ENCODE measurements at places on chromosomes 3 and 15. TPM values are rescaled to one million over a fixed set of nuclear protein-coding genes. Genes with fewer than 3 reads are reported as not detected.

Gene ISLR2
- 0.31 TPM for polyA plus RNA-seq

Gene ERC2
- 0.20 TPM for polyA plus RNA-seq

Gene POTEB
- not detected for polyA plus RNA-seq

Gene TMCO5A
- polyA plus RNA-seq = 0.07 TPM

Gene KBTBD12
- 0.37 TPM for polyA plus RNA-seq

Gene GOLGA8H
- polyA plus RNA-seq = 0.96 TPM

Gene TRANK1
- polyA plus RNA-seq = 4.3 TPM

Gene ARHGAP31
- polyA plus RNA-seq = 17.5 TPM

Gene TAGLN3
- polyA plus RNA-seq = 2.3 TPM

Gene TRIM69
- 11.2 TPM for polyA plus RNA-seq

Gene NR2F2
- polyA plus RNA-seq = 15.0 TPM

Gene CEP152
- 1.4 TPM for polyA plus RNA-seq

Gene SEMA6D
- polyA plus RNA-seq = 2.1 TPM

Gene CLK3
- polyA plus RNA-seq = 56.1 TPM

Gene RHOV
- polyA plus RNA-seq = 5.3 TPM

Gene SLC38A3
- 0.08 TPM for polyA plus RNA-seq

Gene SMCO1
- not detected for polyA plus RNA-seq

- DNase-seq = no peak
Measured at GRCh38 chr15:91887321-91887720, 33.8 kb downstream of the SLCO3A1 start.

- peak; percentile 86 for DNase-seq
Measured at GRCh38 chr3:177150970-177151627, 46.2 kb downstream of the TBL1XR1 start.

GRCh38 chr3:12138044-12138443 lies 20.7 kb downstream of the TIMP4 start:
- no peak for DNase-seq

DNA sequence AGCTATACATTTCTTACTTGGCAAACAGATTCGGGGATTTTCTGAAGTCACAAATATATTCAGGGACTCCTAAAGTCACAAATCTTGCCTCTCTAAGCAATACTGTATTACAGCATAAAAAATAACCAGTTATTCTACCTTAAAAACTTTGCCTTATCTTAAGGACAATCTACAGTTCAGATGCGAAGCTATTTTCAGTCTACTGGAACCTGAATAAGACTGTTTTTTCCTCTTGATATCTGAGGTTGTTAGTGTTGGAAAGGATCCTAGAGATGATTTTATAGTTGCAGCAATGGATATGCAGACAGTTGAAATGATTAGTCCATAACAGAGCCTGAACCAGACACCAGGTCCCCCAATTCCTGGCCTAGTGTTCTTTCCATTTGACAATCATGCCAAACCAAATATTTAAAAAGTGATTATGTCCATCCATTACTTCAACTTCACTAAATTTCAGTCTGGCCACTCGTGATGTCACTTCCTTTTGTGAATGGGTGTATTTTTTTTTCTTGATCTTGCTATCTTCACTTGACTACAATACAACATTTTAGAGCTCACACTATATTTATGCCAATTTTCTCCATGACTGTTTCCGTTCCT lies 1.8 kb downstream of the HDGFL3 start:
- peak; percentile 68 for DNase-seq

- DNase-seq = no peak
Measured at GRCh38 chr3:57706462-57706861, 13.6 kb upstream of the DENND6A start.

DNA sequence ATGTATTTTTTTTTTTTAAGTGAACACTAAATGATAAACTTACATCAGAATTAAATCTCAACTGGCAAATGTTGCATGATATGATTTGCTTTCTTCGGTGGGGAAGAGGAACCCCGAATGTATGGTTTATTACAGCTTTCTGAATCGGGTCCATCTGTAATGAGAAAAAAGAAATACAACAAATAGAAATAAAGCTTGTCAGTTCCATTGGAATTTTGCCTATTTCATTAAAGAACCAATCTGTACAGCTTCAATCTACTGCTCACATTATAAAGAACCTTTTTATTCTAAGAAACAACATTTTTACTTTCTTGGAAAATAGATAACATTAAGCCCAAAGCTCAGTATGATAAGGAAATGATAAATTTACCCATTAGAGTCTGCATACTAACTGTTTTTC lies 186.5 kb downstream of the ZNF385D start:
- no peak for DNase-seq

- DNase-seq = peak; percentile 38
Measured at GRCh38 chr15:60324706-60325438, 72.9 kb downstream of the ANXA2 start.

- no peak for DNase-seq
Measured at GRCh38 chr15:52397118-52397517, 101.5 kb upstream of the MYO5C start.

- no peak for DNase-seq
Measured at GRCh38 chr3:30355622-30356021, 250.8 kb upstream of the TGFBR2 start.

GRCh38 chr3:64023861-64024223 lies 548 bp upstream of the PSMD6 start:
- DNase-seq = no peak

DNA sequence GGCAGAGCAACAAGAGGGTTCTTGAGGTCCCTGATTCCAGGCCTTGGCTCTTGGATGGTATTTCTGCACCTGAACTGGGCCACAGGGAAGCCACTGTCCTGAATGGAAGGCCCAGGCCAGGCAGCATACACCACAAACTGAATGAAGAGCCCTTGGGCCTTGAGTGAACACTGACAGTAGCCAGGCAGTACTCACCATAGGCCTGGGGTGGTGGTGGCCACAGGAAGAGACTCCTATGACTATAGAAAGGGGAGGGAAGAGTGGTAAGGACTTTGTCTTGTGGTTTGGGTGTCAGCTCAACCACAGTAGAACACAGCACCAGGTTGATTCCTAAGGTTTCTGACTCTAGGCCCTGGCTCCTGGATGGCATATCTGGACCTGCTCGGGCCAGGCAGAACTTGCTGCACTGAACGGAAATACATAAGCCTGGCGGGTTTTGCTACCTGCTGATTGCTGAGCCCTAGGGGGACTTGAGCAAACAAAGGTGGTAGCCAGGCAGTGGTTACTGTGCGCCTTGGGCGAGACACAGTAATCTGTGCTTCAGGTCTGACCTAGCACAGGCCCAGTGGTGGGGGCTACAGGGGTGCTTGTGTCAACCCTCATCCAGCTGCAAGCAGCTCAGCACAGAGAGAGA lies 241.4 kb downstream of the ISL2 start:
- DNase-seq = no peak

DNA sequence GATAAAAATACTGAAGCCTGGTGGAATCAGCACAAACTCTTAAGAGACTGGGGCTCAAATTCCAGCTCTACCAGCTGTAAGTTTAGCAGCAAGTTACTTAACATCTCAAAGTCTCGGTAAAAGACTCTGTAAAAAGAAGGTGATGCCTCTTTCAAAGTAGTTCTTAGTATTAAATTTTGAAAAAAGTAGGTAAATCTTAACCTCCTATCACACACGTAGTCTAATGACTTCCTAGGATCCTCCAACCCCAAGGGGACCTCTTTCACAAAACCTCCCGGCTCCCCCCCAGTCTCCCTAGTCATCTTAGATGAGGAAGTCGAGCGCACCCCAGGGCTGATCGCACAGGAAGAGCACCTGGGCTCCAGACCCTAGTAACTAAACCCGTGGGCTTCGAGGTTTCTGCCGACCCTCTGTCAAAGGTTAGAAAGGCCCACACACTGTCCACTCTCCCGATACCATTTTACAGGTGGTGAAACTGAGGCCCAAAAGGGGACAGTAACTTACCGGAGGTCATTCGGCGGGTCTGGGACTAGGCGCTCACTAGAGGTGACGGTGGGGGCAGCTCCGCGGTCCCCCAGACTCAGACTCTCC lies 427 bp downstream of the MBD4 start:
- DNase-seq = no peak

DNA sequence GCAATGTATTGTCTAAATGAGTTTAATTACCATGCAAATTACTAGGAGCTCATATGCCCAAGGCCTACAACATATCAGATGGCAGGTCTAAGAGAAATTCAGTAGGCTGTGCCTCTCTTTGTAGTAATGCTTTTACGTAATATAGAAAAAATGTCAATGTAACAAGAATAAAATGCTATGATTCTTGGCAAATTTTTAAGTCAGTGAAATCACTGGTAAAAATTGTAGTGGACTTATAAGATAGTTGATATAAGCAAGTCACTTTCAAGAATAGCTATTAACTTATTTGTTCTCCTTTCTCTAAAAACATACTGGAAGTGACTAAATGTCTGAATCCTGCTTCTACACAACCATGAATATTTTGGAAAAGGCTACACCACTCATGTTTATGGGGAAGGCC lies 707.8 kb downstream of the TUSC7 start:
- DNase-seq = no peak

- no peak for DNase-seq
Measured at GRCh38 chr15:26691249-26691648, 81.6 kb downstream of the GABRB3 start.

GRCh38 chr3:142211034-142211433 lies 14.4 kb downstream of the GK5 start:
- DNase-seq = no peak

GRCh38 chr3:99817047-99817436 lies 620 bp upstream of the CMSS1 start:
- DNase-seq = peak; percentile 47

DNA sequence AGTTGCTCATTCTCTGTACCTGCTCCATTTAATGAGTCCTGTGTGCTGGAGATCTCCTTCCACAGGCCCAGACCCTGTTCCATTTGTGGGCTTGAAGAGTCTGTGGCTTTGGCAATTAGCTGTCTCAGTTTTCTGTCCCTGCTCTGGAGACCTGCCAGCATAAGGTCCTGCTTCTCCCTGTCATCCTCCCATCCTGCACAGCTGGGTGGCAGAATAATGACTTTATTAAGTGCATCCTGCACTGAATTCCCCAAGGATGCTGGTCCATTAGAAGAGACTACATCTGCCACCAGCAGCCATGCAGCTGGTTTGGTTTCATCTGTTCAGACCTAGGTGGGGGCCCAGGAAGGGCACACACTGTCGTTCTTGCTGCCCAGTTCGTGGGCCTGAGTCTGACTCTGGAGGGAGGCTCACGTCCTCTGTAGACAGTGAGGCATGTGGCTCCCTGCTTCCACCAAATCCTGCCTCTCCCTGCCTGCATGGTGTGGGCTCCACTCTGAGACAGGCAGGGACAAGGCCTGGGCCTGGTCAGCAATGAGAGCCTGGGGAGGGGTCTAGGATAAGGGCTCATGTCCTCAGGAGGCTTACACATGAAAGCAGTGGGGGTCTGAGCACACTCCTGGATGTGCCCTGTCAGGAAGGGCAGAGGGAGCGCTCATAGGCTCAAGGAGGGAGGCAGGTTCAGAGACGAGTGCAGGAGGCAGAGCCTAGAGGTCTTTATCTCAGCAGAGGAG lies 78.4 kb upstream of the PRR23E start:
- no peak for DNase-seq

- DNase-seq = no peak
Measured at GRCh38 chr3:200758-201325, 4.3 kb downstream of the CHL1 start.

DNA sequence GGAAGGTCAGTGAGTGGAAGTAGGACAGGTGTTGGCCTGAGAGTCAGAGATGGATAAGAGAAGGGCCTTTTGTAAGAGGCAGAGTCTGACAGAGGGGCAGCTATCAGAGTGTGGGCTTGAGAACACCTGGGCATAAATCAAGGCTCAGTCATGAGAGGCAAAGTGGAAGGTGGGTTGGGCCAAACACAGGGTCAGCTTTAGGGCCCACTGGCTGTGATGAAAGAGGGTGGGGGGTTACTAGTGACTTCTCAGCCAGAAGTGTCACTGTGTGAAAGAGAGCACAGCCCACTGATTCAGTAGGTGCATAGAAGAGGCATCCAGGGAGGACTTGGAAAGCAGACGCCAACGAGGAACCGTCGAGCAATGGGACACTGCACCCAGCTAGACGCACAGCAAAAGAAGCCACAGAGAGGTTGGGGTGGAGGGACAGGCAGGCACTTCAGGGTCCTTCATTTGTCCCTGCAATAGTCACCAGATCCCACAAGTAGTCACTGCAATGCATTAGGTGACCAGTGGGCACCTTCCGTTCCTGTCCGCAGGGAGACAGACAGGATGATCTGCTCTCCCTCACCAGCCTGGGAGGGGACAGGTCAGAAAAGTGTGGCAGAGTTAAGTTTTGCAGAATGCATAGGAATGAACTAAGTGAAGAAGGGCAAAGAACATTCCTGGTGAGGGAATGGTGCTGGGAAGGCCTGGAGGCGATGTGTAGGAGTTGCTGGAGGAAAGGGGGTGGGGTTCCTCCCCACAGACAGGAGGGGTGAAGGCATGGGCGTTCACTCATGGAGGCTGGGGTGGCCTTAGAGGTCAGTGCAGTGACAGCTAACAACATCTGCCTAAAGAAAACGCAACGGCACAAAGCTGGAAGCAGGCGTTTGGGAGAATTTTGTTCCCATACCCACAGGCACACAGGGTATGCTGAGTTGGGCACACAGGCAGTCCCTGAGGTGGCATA lies 36.3 kb downstream of the MESD start:
- no peak for DNase-seq

DNA sequence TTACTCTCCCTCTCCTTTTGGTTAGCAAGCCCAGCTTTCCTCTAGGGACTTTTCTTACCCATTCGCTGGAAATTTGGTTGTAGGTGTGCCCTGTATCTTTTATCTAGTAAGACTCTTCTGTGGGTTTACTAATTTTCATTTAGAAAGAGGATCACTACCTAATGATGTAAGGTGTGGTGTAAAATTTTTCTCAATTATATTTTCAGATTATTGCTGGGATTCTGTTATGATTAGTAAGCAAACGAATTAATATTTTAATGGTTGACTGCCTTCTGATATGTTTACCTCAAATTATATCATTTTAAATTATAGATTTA lies 28.5 kb downstream of the PLCL2 start:
- DNase-seq = no peak

DNA sequence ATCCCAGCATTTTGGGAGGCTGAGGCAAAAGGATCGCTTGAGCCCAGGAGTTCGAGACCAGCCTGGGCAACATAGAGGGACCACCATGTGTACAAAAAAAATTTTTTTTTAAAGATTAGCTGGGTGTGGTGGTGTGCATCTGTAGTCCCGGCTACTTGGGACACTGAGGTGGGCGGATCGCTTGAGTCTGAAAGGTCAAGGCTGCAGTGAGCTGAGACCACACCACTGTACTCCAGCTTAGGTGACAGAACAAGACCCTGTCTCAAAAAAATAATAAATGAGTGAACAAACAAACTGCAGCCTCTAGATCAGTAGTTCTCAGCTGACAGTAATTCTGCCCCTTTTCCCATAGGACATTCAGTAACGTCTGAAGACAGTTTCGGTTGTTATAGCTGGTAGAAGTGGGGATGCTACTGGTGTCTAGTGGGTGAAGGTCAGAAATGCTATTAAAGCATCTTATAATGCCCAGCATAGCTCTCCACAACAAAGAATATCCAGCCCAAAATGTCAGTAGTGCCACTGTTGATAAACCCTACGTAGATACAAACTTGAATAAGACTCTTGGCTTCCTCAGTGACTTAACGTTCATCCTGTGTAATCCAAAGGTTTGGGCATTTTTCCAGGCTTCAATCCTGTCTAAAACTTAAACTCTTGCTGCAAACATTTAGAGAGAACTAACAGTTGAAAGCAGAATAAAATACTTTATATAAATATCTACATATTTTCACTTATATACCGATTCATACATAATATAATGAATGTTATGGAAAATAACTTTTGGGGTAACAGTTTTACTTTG lies 10.6 kb downstream of the SMC4 start:
- no peak for DNase-seq

- no peak for DNase-seq
Measured at GRCh38 chr3:169158379-169158778, 505.1 kb downstream of the MECOM start.

Data from lung (tissue), 17 donors.